ENCODE measurements at places on chromosomes 3 and 15. TPM values are rescaled to one million over a fixed set of nuclear protein-coding genes. Genes with fewer than 3 reads are reported as not detected.

HRH1 gene
- 8.1 TPM for polyA plus RNA-seq

DNA sequence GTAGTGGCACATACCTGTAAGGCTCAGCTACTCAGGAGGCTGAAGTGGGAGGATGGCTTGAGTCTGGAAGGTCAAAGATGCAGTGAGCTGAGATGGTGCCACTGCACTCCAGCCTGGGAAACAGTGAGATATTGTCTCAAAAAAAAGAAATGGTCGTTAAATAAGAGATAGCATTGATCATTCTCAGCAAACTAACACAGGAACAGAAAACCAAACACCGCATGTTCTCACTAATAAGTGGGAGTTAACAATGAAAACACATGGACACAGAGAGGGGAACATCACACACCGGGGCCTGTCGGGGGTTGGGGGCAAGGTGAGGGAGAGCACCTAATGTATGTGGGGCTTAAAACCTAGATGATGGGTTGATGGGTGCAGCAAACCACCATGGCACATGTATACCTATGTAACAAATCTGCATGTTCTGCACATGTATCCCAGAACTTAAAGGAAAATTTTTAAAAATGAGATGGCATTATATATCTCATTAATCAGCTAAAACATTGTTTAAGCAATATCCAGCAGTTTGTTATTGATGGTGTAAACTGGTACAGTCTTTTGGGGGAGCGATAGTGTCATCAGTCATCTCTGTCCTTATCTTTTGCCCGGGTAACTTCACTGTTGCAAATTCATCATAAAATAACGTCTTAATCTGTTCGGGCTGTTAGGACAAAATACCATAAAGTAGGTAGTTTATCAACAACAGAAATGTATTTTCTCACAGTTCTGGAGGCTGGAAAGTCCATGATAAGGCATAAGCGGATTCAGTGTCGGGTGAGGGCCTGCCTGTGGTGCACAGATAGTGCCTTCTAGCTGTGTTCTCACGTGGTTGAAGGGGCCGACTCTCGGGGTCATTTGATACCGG is 1.7 kb upstream of the MAN2A2 start:
- peak; percentile 7 for DNase-seq
- H3K4me1 ChIP-seq, result peaks cover 6% of the 10 kb centered on the region
- peak overlapping the region; percentile 45 for H3K27ac ChIP-seq
- H3K36me3 ChIP-seq, result no peaks in the 10 kb centered on the region
- H3K4me3 ChIP-seq, result peak overlapping the region; percentile 80
- no peaks in the 10 kb centered on the region for H3K27me3 ChIP-seq

DNA sequence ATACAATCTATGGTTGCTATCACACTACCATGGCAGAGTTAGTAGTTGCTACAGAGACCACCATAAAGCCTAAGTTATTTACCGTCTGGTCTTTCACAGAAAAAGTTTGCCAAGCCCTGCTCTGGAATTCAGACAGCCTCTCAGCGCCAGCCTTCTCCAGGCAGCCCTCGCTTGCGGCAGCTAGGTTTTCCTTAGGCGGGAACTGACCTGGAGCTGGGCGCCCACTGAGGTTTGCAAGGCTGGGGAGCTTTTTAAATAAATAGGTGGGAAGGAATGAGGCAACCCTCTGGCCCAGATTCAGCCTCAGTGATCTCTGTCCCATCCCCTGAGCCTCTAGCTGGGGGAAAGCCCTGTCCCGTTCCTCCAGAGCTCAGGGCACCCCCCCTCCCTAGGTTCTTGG is 1.2 kb downstream of the CTSH start:
- peaks cover 38% of the 10 kb centered on the region for H3K27me3 ChIP-seq
- H3K4me3 ChIP-seq, result no peak overlapping the region
- H3K4me1 ChIP-seq, result no peaks in the 10 kb centered on the region
- no peak overlapping the region for H3K27ac ChIP-seq
- H3K36me3 ChIP-seq, result no peaks in the 10 kb centered on the region
- DNase-seq, result no peak

DNA sequence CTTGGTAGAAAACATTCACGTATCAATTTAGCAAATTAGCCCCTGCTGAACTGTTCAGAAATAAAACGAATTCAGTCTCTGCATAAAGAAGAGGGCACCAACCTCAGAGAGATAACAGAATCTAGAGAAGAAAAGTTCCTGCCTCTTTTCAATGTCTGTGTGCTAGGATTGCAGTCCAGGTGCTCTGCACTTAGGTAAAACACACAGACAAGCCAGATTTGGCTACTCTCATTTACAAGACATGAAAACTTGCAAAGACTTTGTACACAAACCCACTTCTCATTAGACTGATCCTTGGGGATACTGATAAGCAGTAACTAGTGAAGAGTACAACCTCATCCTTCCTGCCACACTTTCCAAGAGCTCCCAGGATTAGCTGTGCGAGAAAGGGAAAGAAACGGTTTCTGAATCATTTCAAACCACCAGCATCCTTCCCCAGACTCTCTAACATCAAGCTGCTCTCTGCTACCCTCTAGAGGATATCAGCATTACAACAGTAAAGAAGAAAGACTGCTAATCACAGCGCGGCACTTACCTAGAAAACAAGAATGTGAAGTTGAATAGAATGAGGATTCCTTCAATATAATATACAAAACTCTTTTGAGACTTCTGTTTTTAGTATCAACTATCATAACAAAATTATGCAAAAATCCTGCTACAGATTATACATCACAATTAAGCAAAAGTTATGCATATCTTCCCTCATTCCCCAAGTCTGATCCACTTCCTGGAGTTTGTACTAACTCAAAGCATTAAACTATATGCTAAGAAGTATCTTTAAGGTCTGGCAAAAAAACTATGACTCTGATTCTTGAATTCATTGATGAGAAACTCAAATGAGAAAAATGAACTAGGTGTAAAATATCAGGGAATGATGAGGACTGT is 306.4 kb downstream of the MAGI1 start:
- peaks cover 19% of the 10 kb centered on the region for H3K4me1 ChIP-seq
- H3K27ac ChIP-seq, result no peak overlapping the region
- DNase-seq, result peak; percentile 84
- H3K36me3 ChIP-seq, result no peaks in the 10 kb centered on the region

DNA sequence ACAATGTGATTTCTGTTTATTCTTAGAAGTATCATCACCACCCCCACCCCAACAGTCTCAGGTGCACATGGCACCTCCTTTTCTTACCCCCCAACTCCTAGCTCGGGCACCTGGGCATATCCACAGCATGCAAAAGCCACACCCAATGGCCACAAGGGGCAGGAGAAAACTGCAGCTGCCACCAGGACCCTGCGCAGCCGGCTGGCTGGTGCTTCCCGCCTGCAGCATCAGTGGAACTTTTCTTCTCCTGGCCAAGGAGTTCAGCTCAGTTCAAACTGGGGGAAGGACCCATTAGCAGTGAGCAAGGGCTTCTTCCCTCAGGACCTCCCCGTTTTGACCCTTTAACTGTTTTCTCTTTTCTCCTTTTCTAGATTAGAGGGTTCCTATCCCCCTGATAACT is 44.8 kb downstream of the TM4SF18 start:
- no peak overlapping the region for H3K27ac ChIP-seq
- no peak overlapping the region for H3K4me3 ChIP-seq
- H3K4me1 ChIP-seq, result no peaks in the 10 kb centered on the region
- H3K27me3 ChIP-seq, result no peaks in the 10 kb centered on the region
- DNase-seq, result no peak

DNA sequence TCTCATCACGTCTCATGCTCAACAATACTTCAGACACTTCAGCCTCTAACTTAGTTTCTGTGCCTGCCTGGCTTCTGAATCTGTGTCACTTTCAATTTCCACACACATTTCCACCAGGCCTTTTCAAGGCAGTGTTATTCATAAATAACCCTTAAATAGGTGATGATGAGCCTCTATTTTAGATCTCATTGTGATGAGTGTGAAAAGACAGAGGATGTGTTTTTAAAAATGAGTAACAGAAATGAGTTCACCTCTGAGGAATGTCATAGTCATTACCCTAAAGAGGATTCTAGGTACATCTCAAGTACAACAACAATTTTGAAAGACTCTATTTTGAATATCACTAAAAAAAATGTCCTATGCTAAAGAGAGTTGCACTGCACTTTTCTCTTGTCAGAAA is 64.6 kb downstream of the STAC start:
- no peaks in the 10 kb centered on the region for H3K36me3 ChIP-seq
- DNase-seq, result peak; percentile 78
- H3K4me3 ChIP-seq, result no peak overlapping the region
- H3K4me1 ChIP-seq, result peaks cover 37% of the 10 kb centered on the region
- H3K27ac ChIP-seq, result 0 out of 2 replicates have a peak overlapping the region, but pooled peaks have one; percentile 14

- no peaks in the 10 kb centered on the region for H3K4me1 ChIP-seq
- DNase-seq, result peak; percentile 33
- no peaks in the 10 kb centered on the region for H3K36me3 ChIP-seq
- peaks cover 4% of the 10 kb centered on the region for H3K27me3 ChIP-seq
- peak overlapping the region; percentile 68 for H3K4me3 ChIP-seq
Observed at GRCh38 chr15:82648257-82649103, 1.3 kb upstream of the CPEB1 start.

ITIH1 gene
- polyA plus RNA-seq, result not detected

GRCh38 chr3:186783731-186784515 is 546 bp downstream of the EIF4A2 start:
- no peaks in the 10 kb centered on the region for H3K27me3 ChIP-seq
- peak overlapping the region; percentile 87 for H3K27ac ChIP-seq
- peak; percentile 93 for DNase-seq

- DNase-seq, result no peak
- H3K27ac ChIP-seq, result no peak overlapping the region
- H3K27me3 ChIP-seq, result no peaks in the 10 kb centered on the region
- no peaks in the 10 kb centered on the region for H3K36me3 ChIP-seq
- H3K4me1 ChIP-seq, result peaks cover 4% of the 10 kb centered on the region
Observed at GRCh38 chr3:173591401-173591800, 193.9 kb downstream of the NLGN1 start.

ROPN1B gene
- polyA plus RNA-seq, result not detected

DNA sequence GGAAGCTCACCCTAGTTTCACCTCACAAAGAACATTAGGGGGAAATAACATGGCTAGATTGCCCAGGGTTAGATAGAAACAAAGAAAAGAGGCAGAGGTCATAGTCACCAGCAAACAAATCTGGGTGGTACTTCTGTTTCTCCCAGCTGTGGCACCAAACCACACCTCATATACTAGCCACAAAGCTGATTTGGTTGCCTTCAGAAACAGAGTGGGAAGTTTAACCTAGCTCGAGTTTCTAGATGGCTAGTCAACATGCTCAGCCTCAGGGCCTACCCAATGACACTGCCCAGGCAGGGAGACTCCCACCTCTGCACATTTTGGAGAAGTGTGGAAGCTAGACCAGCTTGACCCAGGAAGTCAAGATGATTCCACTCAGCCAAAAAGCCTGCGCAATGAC is 174.2 kb downstream of the GABRB3 start:
- no peak overlapping the region for H3K27ac ChIP-seq
- no peak for DNase-seq
- H3K27me3 ChIP-seq, result no peaks in the 10 kb centered on the region

HESX1 gene
- 0.58 TPM for polyA plus RNA-seq

CTXN2 gene
- polyA plus RNA-seq, result not detected

DNA sequence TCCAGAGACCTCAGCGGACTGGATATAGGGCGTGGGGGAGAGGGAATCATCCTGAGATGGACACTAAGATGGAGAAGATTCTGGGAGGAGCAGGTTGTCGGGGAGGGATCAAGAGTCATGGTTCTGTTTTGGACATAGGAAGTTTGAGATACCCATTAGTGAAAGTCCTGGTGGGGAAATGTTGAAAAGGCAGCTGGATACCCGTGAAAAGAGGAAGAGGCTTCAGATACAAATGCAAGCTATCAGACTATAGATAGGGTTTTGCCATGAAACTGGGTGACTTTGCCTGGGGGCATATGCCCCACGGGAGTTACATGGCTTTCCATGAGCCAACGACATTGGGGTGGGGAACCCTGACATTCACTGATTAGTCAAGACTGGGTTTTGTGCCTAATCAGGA is 1.1 kb upstream of the GPR62 start:
- H3K27ac ChIP-seq, result no peak overlapping the region
- no peaks in the 10 kb centered on the region for H3K27me3 ChIP-seq
- no peak for DNase-seq
- H3K4me3 ChIP-seq, result no peak overlapping the region

DNA sequence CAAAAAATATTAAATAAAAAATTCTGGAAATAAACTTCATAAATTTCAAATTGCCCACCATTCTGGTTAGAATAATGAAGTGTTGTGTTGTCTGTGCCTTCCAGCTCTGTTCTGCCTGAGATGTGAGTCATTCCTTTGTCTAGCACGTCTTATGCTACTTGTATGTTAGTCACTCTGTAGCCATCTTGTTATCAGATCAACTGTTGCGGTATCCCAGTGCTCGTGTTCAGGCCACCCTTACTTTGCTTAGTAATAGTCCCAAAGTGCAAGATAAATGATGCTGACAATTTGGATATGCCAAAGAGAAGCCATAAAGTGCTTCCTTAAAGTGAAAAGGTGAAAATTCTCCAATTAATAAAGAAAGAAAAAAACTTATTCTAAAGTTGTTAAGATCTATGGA is 527.5 kb downstream of the NAALADL2 start:
- peak overlapping the region; percentile 55 for H3K27ac ChIP-seq
- H3K4me1 ChIP-seq, result peaks cover 35% of the 10 kb centered on the region
- no peaks in the 10 kb centered on the region for H3K36me3 ChIP-seq
- DNase-seq, result peak; percentile 96
- H3K4me3 ChIP-seq, result no peak overlapping the region
- H3K27me3 ChIP-seq, result no peaks in the 10 kb centered on the region

GRCh38 chr3:141071681-141072260 is 20.6 kb downstream of the SPSB4 start:
- no peak overlapping the region for H3K4me3 ChIP-seq
- peak; percentile 14 for DNase-seq

- H3K27me3 ChIP-seq, result no peaks in the 10 kb centered on the region
- H3K36me3 ChIP-seq, result no peaks in the 10 kb centered on the region
- H3K4me3 ChIP-seq, result no peak overlapping the region
- DNase-seq, result no peak
- H3K27ac ChIP-seq, result no peak overlapping the region
- peaks cover 17% of the 10 kb centered on the region for H3K4me1 ChIP-seq
Observed at GRCh38 chr3:61777483-61777882, 216.1 kb downstream of the PTPRG start.

DNA sequence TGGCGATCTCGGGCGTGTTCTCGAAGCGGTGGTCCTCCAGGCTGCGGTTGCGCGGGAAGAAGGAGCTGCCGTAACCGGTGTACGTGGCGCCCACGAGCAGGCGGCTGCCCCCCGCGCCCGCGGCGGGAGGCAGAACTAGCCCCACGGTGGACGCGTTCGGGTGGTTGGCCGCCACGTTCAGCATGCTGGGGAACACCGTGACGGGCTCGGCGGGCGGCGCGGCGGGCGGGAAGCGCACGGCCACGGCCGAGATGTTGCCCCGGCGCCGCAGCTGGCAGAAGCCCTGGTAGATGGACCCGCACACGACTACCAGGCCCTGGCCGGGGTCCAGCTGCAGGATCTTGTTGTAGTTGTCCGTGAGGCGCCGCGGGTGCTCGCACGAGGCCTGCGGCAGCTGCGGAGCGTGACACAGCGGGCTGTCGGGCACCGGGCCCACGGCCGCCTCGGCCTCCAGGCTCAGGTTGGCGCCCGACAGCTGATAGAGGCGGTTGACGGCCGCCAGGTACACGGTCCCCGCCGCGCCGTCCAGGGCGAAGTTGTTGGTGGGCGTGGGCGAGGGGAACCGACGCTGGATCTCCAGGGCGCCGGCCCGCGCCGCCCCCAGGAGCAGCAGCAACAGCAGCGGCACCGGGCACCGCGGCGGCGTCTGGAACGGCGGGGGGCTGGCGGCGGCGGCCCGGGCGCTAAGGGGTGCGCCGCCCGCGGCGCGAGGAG is 397 bp downstream of the PLXND1 start:
- H3K27me3 ChIP-seq, result no peaks in the 10 kb centered on the region
- peaks cover 32% of the 10 kb centered on the region for H3K4me1 ChIP-seq
- peak overlapping the region; percentile 72 for H3K4me3 ChIP-seq
- peak overlapping the region; percentile 66 for H3K27ac ChIP-seq
- no peaks in the 10 kb centered on the region for H3K36me3 ChIP-seq
- peak; percentile 85 for DNase-seq
